ENCODE measurements at places on chromosomes 6 and 20.

DNA sequence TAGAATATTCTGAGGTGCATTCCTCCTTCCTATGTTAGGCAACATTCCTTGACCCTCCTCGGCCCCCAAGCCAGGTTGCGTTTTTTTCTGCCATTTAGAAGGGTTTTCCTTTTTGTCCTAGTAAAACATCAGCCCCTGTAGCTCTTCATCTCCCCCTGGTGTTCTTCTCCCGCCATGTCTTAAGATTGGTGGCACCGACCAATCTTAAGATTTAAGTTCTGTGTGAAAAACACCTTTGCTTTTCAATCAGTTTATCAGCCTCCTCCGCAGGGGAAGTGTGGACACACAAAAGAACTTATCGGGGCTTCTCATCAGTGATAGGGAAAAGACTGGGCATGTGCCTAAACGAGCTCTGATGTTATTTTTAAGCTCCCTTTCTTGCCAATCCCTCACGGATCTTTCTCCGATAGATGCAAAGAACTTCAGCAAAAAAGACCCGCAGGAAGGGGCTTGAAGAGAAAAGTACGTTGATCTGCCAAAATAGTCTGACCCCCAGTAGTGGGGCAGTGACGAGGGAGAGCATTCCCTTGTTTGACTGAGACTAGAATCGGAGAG lies 719 bp upstream of the EDN1 start:
- no peak for DNase-seq

- no peak for DNase-seq
Measured at GRCh38 chr6:135282395-135282794, 101.3 kb downstream of the MYB start.

DNA sequence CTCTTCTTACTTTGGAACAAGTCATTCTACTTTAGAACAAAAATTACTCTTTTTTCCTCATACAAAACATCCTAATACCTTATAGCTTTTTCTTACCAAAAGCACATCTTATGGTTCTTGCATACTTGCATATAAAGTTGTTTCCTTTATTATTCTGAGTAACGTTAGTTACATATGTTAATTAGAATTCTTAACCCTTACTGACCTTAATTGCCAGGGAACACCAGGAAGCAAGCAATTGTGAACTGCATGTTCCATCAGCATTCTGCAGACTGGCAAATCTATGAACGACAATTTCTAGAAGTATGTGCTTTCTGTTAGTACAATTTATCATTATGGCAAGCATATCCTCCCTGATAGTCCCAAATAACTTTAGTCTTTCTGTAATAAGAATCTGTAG lies 831.0 kb downstream of the C6orf118 start:
- no peak for DNase-seq

GRCh38 chr20:1686151-1686748 lies 28.7 kb upstream of the SIRPG start:
- DNase-seq = no peak

GRCh38 chr6:158002951-158003853 lies 21.5 kb downstream of the SYNJ2 start:
- peak; percentile 87 for DNase-seq

GRCh38 chr20:15528391-15529111 lies 1044.7 kb downstream of the KIF16B start:
- no peak for DNase-seq

DNA sequence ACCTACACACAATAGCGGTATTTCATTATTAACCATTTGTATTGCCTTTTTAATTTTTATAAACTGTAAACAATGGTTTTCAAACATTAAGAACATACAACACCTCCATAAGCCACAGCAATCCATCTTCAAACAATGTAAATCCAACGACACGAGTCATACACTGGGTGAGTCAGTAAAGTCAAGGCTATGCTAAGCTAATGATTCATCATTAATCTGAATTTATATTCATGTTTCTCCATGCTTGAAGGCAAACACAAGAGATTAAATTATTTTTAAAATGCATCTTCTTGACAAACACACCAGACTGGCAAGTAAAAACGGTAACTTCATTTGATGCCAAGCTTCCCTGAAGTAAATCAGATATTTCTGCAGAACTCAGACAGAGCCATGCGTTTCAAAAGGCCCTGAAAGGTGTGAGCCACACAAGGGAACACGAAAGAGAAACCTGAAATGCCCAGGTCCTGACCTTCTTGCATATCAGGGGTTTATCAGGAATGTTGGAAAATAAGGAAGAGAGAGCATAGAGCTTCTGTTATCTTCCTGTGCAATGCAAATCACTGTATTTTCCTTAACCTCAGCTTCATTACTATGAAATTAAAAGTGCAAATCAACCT lies 162.5 kb downstream of the ALDH8A1 start:
- DNase-seq = no peak

GRCh38 chr6:9933677-9934076 lies 481.2 kb downstream of the TFAP2A start:
- DNase-seq = no peak

- no peak for DNase-seq
Measured at GRCh38 chr20:46967646-46968045, 73.0 kb downstream of the EYA2 start.

DNA sequence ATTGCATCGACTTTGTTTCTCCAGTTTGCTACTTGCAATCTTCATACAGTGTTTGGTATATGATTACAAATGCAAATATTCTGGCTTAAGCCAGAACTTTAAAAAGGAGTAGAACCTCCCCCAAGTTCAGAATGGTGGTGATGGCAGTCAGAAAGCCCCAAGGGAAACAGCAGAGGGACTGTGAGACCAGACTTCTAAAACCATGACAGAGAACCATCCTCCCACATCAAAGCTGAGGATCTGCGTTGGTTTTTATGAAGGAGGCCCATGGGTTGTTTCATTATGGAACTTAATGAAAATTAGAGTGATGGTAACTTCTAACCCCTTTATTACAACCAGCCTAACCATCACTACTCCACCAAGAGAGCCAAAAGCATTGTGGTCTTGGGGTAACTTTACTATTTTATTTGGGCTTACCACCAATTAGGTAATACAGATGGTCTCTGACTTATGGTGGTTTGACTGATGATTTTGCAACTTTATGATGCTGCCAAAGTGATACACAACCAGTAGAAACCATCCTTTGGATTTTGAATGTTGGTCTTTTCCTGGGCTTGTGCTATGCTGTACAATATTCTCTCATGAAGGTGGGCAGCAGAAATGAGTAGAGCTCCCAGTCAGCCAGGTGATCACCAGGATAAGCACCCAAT lies 10.9 kb upstream of the MRS2 start:
- DNase-seq = no peak

DNA sequence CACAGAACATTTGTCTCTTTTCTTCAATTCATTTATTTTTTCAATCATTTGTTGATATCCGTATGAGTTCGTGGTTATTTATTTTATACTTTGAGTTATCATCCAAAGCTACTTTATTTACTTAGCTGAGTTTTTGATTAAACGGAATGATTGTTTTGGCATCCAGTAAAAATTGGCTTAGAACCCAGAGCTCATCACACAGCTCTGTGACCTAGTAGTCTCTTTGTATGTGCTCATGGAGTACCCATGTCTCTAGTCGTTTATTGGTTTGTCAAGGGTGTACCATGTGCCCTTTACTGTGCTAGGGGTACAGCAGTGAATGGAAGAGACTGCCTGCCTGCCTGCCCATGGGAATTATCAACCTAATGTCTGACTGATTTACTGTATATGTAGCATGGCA lies 142.2 kb downstream of the MYLK4 start:
- DNase-seq = no peak

- no peak for DNase-seq
Measured at GRCh38 chr20:24954151-24954550, 5.1 kb downstream of the CST7 start.

- DNase-seq = no peak
Measured at GRCh38 chr20:22560817-22561216, 23.6 kb downstream of the FOXA2 start.

- peak; percentile 57 for DNase-seq
Measured at GRCh38 chr6:82842721-82843120, 222.9 kb downstream of the UBE3D start.

GRCh38 chr6:11129908-11130565 lies 18.5 kb upstream of the ERVFRD-1 start:
- DNase-seq = no peak

- peak; percentile 28 for DNase-seq
Measured at GRCh38 chr20:15673206-15673605, 900.0 kb downstream of the KIF16B start.

Measured in AG09319 (cell line).